Mucosa of descending colon (tissue), 3 donors: ENCODE measurements at places on chromosomes 1 and 21. TPM values are rescaled to one million over a fixed set of nuclear protein-coding genes. Genes with fewer than 3 reads are reported as not detected.

AHCYL1 gene
- total RNA-seq, result 87.5 TPM

PIK3R3 gene
- total RNA-seq, result 10.6 TPM

EXO5 gene
- total RNA-seq, result 8.8 TPM

PLPPR5 gene
- total RNA-seq, result 0.38 TPM

SSBP3 gene
- total RNA-seq, result 85.1 TPM

RNU1-1 gene
- 6,222 TPM for total RNA-seq

FAM151A gene
- 25.1 TPM for total RNA-seq

CD1D gene
- total RNA-seq, result 5.4 TPM

PLXNA2 gene
- 65.5 TPM for total RNA-seq

SRP9 gene
- 168 TPM for total RNA-seq

LMX1A gene
- 0.38 TPM for total RNA-seq

VWA5B1 gene
- total RNA-seq, result 2.1 TPM

TNFRSF1B gene
- 31.6 TPM for total RNA-seq

CLEC20A gene
- not detected for total RNA-seq

GIPC2 gene
- 27.9 TPM for total RNA-seq

ADGRL4 gene
- total RNA-seq, result 5.3 TPM

ACTL8 gene
- total RNA-seq, result not detected

BOLA1 gene
- 10.7 TPM for total RNA-seq

TRPM2 gene
- total RNA-seq, result 10.3 TPM

ACBD3 gene
- total RNA-seq, result 36.6 TPM

HORMAD1 gene
- 1.3 TPM for total RNA-seq

MYBPHL gene
- total RNA-seq, result not detected

ASCL5 gene
- total RNA-seq, result not detected

LRRC42 gene
- 19.4 TPM for total RNA-seq

LRRC8C gene
- total RNA-seq, result 3.0 TPM

FMO4 gene
- 5.4 TPM for total RNA-seq

LRRIQ3 gene
- total RNA-seq, result 0.38 TPM

NUDT4B gene
- total RNA-seq, result not detected

AMY1B gene
- total RNA-seq, result not detected

HMGCS2 gene
- total RNA-seq, result 270 TPM

CFAP107 gene
- not detected for total RNA-seq

AMY2B gene
- total RNA-seq, result 31.6 TPM

PARS2 gene
- total RNA-seq, result 7.2 TPM

KRTAP13-2 gene
- 2.9 TPM for total RNA-seq

ZNF695 gene
- total RNA-seq, result 0.66 TPM

SGIP1 gene
- total RNA-seq, result 7.3 TPM

SPATA21 gene
- total RNA-seq, result not detected

RRP15 gene
- 9.8 TPM for total RNA-seq
